Stimulated activated CD4-positive, alpha-beta T cell treated with anti-CD3 and anti-CD28 coated beads, Interleukin-1b, Interleukin-23, amount 100 ng/mL, for 1 hour (primary cell): ENCODE measurements at places on chromosomes 2 and 18.

- DNase-seq, result no peak
Measured at GRCh38 chr2:64841461-64841860, 147.7 kb upstream of the SLC1A4 start.

DNA sequence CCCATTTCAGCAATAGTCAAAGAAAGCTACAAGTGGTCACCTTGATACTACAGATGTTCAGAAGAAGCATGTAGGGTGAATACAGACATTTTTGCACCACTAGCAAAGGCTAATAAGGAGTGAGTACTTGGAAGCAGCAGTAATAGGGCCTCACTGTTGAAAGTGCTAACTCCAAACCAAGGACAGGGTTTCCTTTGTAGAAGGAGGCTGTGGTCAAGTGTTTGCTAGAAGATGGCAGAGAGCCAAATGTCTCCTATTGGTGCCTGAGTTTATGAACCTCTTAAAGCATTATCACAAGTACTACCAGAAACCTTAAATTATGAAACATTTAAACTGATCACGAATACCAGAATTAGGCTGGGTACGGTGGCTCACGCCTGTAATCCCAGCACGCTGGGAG is 308.1 kb downstream of the ZEB2 start:
- no peak for DNase-seq

- no peak for DNase-seq
Measured at GRCh38 chr2:199543606-199544172, 86.0 kb upstream of the SATB2 start.

DNA sequence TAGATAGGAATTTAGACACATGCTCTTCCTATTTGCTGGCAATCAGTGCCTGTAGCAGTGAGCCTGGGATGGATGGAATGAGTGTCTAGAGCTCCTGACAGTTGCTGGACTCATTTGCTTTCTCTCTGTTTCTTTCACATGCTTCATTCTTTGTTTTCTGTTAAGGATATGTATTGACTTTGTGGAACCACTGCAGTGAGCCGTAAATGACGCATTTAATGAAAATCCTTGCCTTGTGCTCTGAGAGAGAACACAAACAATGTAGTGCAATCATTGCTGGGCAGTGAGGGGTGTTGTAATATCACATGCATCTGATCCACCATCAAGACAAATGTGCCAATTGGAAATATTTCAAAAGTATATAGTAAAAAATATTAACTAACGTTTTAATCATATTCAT is 25.2 kb upstream of the CDH20 start:
- no peak for DNase-seq

DNA sequence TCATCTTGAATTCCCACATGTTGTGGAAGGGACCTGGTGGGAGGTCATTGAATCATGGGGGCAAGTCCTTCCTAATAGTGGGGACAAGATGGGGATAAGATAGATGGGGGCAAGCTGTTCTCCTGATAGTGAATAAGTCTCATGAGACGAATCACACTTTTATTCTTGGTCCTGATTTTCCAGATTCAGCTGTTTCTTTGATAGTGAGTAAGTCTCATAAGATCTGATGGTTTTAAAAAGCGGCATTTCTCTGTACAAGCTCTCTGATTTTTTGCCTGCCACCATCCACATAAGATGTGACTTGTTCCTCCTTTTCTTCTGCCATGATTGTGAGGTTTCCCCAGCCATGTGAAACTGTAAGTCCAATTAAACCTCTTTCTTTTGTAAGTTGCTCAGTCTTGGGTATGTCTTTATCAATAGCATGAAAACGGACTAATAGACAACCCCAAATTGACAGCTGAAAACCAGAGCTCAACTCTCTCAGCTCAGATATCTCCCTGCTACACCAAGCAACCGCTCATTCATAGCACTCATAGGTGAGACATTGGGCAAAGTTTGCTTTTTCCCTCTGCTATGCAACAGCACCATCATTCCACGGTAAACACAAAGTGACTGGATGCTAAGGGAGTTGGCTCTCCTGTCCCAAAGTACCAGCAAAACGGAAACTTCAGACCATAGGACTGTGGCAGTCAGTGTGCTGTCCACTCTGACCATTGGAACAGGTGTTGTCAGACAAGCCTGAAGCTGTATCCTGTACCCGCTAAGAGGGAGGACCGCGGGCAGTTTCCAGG is 44.9 kb upstream of the TBC1D8 start:
- no peak for DNase-seq

DNA sequence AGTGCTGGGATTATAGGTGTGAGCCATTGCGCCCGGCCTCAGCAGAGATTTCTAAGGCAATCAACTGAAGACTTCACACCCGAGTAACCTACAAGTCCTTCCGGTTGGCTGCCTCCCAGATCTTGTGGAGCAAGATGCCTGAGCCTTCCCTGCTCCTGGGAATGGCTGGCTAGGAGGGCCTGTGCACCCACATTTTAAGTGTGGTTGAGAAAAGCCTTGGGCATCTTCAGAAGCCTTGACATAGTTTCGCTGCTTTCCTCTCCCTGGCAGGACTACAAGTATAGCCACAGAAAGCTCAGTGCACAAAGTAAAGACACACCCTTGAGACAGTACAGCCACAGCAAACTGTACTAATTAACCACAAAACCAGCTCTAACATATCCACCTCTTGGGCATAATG is 35.2 kb downstream of the E2F6 start:
- DNase-seq, result no peak

- no peak for DNase-seq
Measured at GRCh38 chr2:71778936-71779773, 325.8 kb downstream of the DYSF start.

- DNase-seq, result no peak
Measured at GRCh38 chr2:195741191-195741590, 84.2 kb downstream of the SLC39A10 start.

- DNase-seq, result no peak
Measured at GRCh38 chr2:110925479-110925878, 193.1 kb downstream of the ACOXL start.

DNA sequence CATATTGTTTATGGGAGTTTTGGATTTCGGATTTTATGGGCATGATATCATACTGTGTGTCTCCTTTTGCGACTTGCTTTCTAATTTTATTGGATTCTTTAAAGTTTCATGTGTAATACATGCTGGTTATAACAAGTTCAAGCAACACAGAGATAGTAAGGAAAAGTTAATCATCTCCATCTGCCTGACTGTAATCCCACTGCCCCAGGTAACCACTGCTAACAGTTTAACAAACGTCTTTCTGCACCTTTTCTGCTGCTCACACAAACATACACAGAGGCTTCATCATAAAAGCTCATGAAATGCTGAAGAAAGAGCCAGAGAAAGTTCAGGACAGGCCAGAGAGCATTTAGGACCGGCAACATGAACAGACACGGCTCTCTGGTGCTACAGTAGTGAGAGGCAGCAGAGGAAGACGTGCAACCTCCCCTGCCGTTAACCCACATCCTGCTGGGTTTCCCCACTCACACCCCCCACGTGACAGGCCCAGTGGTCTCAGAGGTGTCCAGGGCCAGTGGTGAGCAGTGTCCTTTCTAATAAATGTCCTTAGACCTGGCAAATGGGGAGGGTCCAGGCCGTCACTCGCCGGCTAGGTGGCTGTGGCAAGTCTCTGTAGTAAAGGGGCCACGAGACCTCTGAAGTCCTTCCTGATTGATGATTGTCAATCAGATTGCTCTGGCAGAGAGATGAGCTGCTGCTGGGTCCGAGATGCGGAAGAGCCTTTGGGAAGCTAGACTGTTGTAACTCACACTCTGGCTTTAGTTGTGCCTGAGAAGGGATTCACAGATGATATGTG is 43.0 kb upstream of the SLC1A4 start:
- DNase-seq, result peak; percentile 0

GRCh38 chr2:56209701-56210100 is 25.9 kb downstream of the CCDC85A start:
- no peak for DNase-seq

GRCh38 chr2:33437297-33437696 is 39.2 kb upstream of the RASGRP3 start:
- no peak for DNase-seq

DNA sequence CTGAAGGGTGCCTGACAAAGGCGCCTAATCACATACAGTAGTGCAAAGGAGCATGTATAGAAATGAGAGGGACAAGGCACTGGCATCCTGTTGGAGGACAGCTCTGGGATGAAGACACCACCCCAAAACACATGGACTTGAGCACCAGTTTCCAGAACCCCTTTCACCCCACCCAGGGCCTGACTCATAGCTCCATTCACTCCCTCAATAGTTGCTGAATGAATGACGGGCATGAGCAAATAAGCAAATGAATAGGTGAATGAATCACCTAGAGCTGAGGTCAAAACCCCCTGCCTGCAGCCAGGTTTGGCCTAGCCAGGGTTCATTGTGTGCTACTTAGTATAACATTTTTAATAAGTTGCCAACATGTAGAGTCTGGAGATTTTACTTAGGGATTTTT is 66.3 kb downstream of the NRP2 start:
- no peak for DNase-seq

GRCh38 chr2:68766376-68766845 is 31.8 kb downstream of the ARHGAP25 start:
- DNase-seq, result no peak

GRCh38 chr2:215529271-215529670 is 93.4 kb upstream of the FN1 start:
- no peak for DNase-seq

DNA sequence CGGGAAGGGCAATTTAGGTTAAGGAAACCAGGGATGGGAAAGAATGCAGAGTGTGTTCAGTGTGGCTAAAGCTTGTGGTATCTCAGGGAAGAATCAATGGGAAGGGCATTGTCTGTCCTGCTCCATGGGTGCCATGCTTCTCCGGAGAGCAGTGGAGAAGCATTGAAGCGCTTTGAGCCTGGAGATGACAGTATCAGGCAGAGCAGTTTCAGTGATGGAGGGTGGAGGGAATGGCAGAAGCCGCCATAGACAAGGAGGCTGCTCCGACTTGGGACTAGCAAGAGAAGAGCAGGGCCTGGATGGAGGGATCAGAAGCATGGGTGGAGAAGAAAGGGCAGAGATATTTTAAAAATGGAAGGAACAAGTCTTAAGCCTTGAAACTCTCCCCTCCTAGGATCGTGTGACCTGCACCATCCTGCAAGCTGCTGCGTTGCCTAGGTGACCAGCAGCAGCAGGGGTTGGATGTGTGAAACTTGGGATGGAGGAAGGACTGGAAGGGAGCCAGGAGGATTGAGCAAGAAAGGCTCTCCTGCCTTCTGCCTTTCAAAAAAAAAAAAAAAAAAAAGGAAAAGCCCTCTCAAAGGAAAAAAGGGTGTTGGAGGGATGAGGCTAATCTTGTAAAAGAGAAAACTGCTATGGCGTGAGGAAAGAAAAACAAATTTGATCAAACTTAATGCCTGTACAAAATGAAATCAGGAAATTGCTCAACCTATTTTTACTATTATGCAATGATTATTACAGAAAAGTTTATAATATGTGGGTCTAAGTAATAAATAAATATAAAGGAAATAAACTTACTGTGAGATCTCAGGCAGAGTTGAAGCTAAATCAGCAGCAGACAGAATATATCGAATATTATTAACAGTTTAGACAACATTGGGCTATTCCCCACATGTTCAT is 493.8 kb upstream of the NRP2 start:
- DNase-seq, result no peak

DNA sequence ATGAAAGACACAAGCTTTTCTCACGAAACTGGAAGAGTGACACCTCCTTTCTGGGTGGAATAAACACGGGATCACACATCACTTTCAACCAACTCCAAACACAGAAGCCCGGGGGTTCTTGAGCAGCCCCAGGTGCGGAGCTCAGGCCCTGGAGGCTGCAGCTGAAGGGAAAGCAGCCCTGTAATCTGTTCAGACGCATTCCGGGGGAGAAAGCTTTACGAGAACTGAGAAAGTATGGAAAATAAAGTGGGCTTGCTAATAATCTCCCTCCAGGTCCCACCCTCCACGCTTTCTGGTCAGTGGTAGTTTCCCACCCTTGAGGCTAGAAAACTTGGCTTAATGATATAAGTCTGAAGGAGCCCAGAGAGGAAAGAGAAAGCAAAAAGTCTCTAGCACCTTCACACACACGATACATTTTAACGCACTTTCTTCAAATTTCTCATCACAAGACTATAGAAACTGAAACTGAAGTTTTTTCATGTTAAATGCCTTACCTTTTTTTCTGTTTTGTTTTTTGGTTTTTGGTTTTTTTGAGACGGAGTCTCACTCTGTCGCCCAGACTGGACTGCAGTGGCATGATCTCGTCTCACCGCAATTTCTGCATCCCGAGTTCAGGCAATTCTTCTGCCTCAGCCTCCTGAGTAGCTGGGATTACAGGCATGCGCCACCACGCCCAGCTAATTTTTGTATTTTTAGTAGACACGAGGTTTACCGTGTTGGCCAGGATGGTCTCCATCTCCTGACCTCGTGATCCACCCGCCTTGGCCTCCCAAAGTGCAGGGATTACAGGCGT is 141.3 kb downstream of the AFF3 start:
- no peak for DNase-seq

DNA sequence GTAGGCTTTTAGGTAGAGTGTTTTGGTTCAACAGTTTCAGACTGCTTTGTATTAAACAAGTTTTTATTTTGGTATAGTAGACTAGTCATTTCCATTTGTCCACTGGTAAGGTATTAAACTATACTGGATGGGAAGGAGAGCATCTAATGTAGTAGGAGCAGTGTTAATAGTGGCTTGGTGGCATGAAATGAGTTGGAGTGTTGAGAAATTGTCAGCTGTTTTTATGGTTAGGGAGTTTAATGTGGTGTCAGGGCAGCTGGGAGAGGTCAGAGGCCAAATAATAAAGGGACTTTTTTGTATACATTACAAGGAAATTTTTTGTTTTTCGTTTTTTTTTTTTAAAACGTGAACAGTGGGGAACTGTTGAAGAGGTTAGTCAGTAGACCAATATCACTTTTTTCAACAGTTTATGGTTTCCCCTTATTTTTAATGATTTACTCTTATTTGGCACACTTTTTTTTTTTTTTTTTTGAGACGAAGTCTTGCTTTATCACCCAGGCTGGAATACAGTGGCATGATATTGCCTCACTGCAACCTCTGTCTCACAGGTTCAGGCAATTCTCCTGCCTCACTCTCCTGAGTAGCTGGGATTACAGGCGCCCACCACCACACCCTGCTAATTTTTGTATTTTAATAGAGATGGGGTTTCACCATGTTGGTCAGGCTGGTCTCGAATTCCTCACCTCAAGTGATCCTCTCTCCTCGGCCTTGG is 21.2 kb downstream of the ACTR3 start:
- no peak for DNase-seq

GRCh38 chr18:49628119-49628518 is 66.3 kb downstream of the LIPG start:
- DNase-seq, result no peak

- DNase-seq, result no peak
Measured at GRCh38 chr2:140586379-140586778, 1544.4 kb downstream of the LRP1B start.

GRCh38 chr2:180846756-180847472 is 133.5 kb upstream of the UBE2E3 start:
- DNase-seq, result no peak

- no peak for DNase-seq
Measured at GRCh38 chr18:75638776-75639471, 211.4 kb upstream of the SMIM21 start.
